ENCODE measurements at places on chromosomes 4 and X.

DNA sequence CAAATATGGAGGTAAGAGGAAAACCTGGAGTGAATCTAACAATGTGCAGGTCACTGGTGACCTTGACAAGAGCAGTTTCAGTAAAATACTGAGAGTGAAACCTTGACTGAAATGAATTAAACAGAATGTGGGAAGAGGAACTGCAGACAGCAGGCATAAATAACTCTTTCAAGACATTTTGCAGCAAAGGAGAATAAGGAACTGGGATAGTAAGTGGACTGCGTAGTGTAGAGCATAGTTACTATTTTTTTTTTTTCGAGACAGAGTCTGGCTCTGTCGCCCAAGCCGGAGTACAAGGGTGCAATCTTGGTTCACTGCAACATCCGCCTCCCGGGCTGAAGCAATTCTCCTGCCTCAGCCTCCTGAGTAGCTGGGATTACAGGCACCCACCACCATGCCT lies 24.0 kb downstream of the RBMX start:
- no peak for DNase-seq

DNA sequence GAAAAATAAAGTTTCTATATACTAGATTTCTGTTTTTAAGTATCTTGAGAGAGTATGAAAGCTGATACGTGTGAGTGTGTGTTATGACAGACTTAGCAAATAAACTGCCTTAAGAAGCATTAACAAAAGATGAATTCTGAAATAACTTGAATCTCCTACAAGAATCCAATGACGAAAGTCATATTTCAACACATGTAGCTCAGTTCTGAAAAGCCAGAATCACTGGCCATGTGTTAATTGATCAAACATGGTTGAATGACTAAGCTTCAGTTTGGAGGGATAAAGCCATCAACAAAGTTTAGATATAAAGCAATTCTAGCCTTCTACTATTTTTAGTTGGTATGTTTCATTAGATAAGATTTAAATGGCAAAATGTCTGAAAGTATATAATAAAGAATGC lies 88.5 kb upstream of the ETNPPL start:
- no peak for DNase-seq

DNA sequence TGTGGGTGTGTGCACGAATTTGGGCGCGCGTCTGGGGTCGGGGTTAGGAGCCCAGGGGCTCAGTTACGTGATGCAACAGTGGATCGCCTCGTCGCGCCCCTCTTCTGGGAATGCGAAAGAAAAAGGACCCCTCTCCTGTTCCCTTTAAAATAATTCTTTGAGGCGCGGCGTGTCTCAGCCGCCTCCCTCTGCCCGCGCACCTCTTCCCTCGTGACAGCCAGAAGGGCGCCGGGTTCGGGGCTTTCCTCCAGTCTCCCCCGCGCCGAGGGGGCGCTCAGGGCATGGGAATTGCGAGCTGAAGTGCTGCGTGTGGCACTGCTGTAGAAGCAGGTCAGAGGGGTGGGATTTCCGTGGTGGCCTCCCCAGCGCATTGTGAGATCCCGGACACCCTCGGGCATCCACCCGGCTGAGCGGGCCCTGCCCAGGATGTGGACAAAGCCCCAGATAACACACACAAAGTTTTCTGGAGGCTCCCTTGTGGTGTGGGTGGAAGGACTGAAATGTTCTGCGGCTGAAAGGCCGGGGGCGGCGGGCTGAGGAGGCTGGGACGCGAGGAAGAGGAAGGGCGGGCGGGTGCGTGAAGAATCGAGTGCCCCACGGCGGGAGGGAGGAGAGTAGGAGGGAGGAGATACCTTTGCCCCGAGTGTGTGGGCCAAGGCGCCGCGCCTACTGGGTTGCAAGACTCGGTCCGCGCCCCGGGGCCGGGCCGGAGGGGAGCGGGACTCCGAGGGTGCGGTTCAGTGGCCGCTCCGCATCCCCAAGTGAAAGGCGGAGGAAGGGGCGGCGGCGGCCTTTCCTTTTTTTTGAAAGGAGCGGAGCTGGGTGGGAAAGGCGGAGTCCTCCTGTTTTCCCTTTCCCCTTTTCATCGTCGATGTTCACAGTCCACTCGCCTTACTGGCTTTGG lies 752 bp downstream of the SEPTIN11 start:
- peak; percentile 31 for DNase-seq

GRCh38 chr4:114287079-114287696 lies 307.7 kb upstream of the ARSJ start:
- no peak for DNase-seq

DNA sequence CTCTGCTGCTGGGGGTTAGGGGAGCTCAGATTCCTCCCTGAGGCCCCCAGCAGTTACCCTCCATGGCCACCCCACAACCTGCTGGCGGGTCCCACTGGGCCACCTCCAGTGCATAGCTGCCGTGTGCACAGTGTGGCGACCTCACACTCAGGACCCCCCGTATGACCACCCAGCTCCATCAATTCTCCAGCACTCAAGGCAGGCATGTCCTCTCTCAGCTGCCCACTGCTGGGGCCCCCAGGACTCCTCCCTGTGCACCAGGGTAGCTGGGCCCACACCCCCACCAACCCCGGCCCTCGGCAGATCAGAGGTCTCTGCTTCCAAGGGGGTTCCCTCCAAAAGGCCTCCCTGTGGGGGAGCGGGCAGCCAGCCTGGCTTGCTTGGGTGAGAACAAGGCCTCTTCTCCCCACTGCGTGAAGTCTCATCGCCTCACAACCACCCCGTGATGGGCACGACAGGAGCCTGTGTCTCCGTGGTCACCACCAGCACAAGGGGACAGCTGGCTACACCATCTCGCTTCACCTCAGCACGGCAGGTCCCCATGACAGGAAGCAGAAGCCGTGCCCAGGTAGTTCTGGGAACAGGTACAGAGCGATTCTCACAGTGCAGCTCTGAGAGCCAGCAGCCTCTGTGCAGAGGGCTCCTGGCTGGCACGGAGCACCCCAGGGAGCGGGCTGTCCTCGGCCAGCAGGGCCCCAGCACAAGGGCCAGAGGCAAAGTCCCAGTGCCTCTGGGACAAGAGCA lies 4.6 kb upstream of the HAUS3 start:
- DNase-seq, result no peak

DNA sequence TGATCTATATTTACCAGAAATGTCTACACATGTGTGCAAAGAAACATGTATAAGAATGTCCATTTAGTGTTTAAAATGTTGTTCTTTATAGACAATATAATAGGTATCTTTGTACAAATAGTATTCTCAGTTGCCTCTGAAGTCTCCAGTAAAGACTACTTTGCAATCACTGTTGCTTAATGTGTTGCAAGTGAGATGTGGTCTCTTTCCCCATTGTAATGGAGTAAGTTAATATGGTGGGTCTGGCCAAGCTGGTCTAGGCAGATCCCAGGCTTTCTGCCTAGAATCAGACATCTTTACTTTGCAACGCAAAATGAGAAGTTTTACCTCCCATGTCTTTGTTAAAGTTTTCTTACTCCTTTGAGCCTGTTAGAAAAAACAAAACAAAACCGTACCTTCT lies 144.8 kb downstream of the GABRA3 start:
- DNase-seq, result no peak

- DNase-seq, result no peak
Measured at GRCh38 chr4:40423735-40424134, 88.6 kb downstream of the CHRNA9 start.

DNA sequence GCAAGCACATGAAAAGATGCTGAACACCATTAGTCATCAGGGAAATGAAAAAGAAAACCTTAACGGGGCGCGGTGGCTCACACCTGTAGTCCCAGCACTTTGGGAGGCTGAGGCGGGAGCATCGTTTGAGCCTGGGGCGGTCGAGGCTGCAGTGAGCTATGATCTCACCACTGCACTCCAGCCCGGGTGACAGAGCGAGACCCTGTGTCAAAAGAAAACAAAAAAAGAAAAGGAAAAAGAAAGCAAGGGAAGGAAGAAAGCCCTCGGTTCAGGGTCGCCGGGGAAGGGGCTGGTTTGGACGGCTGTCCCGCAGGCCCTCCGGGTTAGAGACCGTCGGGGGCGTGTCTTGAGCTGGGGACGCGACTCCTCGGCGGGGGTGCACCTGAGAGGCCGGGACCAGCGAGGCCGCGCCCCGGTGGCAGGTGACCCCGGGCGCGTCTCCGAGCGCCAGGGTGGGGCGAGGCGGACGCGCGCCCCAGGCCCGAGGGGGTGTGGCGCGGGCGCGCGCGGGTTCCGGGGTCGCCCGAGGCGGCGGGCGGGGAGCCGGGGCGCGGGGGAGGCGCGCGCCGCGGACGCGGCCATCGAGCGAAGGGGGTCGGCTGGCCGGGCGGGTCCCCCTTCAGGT lies 478 bp upstream of the PLXNA3 start:
- peak; percentile 51 for DNase-seq

- no peak for DNase-seq
Measured at GRCh38 chr4:128862608-128863311, 53.3 kb downstream of the JADE1 start.

DNA sequence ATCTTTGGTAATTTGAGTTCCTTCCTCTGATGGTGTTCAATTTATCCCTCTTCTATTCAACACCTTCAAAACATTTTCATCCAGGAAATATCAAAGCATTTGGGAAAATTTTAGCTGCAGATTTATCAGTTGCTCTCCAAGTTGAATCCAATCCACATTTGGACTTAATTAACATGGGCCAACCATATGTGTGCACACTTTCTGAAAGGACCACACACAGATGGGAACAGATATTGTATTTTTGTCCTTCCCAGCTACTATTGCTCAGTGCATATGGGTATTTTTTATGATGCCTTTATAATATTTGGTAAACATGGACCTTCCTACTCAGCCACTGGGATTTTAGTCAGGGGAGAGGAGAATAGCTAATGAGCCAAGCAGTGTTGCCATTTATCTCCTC lies 65.2 kb downstream of the GLRA2 start:
- no peak for DNase-seq

Measured in activated T-helper 1 cell treated with Interleukin-2 at 50 U/mL for 16 hours (primary cell).